ENCODE measurements at places on chromosomes 5 and 9.

DNA sequence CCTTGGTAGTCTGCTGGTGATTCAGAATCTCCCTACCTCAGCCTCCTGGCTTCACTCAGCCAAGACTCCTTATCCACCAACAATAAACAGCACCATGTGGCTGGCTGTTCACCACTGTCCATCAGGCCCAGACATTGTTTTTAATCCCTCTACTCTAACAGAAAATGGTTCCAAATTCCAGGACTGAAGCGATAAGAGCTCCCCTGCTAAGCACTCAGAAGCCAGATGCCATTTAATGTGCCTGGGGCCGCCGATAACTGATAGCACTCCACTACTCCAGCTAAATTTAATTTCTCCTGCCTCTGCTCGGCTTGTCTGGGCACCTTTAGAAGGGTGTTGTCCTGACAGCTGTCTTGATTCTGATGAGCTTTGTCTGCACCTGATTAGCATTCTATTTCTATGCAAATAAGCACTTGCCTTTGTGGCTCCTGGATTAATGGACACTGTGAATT, 47.1 kb downstream of the ZNF622 start:
- no peak for DNase-seq

DNA sequence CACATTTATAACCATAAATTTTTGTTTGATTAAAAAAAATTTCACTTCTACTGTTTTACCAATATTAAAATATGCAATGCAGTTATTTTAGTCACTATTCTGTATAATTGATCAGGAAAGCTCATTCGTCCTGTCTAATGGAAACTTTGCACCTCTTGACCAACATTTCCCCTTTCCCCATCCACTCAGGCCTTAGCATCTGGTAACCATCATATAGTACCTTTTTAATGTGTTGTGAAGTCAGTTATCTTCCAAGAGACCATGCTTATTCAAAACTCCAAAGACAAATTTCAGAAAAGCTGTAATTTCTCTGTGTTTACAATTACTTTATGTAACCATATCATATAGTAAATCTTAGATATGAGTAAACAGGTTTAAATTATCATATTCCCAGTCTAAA, 145.9 kb downstream of the CTNND2 start:
- DNase-seq = no peak

DNA sequence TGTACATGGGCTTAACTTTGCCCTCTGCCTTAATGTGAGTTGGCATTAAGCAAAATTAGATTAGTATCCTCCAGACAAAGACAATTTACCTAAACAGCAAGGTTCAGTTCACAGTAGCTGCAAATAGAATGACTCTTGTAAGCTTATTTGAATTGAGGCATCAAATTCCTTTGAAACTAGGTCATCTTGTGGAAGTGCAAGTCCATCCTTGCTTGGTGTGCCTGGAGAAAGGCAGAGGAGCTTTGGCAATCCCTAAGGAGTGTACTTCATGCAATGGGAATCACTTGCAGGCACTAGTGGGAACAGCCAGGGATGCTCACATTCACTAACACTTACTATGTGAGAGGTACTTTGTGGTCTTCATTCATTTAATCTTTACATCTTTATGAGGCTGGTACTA, 118.3 kb downstream of the DRD1 start:
- DNase-seq = no peak

GRCh38 chr5:16140417-16140816, 39.2 kb downstream of the MARCHF11 start:
- no peak for DNase-seq

- DNase-seq = no peak
These were observed 740.2 kb downstream of the SEMA5A start for GRCh38 chr5:8805653-8806052.

- DNase-seq = no peak
These were observed 70.7 kb downstream of the RFK start for GRCh38 chr9:76323490-76323889.

DNA sequence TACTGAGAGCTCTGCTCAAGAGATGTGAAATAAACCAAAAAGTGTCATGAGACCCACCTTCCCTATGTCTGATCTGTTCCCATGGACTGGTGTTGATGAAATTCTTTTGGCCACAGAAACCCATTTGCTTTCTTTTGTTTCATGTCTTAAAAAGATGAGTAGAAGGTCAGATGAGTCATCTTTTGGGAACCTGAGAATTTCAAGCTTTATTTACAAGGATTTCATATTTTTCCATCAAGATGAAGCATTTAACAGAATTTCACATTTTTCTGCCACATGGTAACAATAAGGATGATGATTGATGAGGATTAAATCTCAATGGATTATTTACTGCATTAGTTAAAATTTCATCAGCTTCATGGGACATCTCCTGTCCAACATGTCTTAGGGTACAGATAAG, 337.8 kb downstream of the DEPDC1B start:
- DNase-seq = no peak

DNA sequence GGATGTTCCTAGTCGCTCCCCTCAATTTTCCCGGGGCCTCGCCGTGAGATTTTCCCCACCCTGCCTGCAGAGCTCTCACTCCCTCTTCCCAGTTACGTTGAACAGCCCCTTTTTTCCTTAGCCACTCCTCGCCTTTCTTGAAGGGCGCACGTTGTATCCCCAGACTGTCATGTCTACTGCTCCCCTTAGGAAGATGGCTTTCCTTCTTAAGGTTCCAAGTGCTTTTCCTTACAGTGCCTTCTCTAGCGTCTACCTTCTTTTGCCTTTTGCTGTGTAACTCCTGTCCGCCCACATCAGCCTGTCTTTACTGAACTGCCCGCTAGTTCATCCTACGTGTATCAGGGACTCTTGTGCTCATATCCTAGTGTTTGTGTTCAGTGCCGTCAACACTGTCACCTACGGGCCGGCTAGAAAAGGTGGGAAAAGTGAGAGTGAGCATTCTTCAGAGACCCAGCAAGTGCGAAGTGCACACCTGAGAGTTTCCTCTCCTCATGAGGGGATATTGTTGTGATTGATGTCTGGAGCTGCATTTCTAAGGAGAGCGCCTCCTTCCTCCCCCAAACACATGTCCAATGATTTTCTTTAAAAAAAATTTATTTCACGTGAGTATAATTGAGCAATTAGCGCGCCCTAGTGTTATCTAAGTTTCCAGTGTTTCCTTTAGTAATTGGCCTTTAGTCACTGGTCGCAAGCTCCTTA, 764 bp downstream of the CAMLG start:
- DNase-seq = no peak

GRCh38 chr9:70411930-70412831, 2.3 kb downstream of the KLF9 start:
- peak; percentile 73 for DNase-seq
